HuH-7 (cell line): ENCODE measurements at places on chromosomes 1 and 21.
A peak's percentile ranks its signal among the peaks of the same experiment; 100 is the strongest.

- DNase-seq = no peak
Measured at GRCh38 chr1:87279536-87279875, 49.2 kb upstream of the LMO4 start.

- DNase-seq = no peak
Measured at GRCh38 chr1:147201276-147201675, 23.9 kb downstream of the FMO5 start.

- DNase-seq = no peak
Measured at GRCh38 chr1:226248091-226248490, 24.6 kb downstream of the MIXL1 start.

GRCh38 chr1:115829023-115829674 is 11.8 kb downstream of the NHLH2 start:
- no peak for DNase-seq

GRCh38 chr21:32728848-32729247 is 1.0 kb upstream of the SYNJ1 start:
- DNase-seq = no peak

GRCh38 chr1:187306710-187307415 is 478.1 kb downstream of the PLA2G4A start:
- DNase-seq = no peak

DNA sequence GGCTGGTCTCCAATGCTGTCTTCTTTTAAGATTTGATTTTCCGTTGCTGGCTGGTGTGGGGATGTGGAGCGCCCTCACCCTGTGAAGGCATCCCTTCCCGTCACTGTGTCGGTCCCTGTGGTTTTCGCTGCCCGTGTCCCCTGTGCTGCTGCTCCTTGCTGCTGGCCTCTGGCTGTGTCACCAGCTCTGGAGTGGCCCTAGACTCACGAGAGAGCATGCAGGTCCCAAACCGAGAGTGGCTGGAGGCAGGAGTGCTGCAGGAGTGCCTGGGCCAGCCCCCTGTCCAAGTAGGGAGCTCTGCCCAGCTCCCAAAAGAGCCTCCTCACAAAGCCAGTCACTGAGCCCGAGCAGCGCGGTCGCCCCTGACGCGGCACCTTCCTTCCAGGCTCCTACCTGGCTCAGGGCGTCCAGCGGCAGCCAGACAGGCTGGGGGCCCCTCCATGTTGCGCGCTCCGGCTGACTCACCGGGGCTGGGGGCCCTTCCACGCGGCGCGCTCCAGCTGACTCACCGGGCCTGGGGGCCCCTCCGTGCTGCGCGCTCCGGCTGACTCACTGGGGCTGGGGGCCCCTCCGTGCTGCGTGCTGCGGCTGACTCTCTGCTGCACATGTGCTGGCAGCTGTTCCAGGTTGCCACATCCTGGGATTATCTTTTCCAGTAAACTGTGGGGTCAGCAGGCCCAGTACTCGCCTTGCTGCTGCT is 106.7 kb upstream of the COL6A1 start:
- no peak for DNase-seq

GRCh38 chr1:32969566-32969965 is 5.0 kb upstream of the RNF19B start:
- no peak for DNase-seq

DNA sequence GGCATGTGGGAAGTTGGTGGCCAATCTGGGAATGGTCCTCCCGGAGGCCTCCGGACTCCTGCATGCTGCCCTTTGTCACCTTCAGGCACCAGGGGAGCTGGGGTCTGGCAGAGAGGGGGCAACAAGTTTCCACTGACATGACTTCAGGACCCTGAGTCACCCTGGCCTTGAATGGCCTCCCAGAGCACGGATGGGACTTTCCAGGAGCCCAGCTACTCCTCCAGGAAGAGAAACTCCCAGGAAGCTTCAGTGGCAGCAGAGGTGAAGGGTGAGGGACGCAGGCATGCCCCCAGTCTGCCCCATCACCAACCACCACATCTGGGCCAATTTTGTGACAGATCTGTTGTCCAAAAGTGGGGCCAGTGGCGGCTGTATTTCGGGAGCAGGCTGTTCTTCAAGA is 55.9 kb upstream of the WASF2 start:
- no peak for DNase-seq

DNA sequence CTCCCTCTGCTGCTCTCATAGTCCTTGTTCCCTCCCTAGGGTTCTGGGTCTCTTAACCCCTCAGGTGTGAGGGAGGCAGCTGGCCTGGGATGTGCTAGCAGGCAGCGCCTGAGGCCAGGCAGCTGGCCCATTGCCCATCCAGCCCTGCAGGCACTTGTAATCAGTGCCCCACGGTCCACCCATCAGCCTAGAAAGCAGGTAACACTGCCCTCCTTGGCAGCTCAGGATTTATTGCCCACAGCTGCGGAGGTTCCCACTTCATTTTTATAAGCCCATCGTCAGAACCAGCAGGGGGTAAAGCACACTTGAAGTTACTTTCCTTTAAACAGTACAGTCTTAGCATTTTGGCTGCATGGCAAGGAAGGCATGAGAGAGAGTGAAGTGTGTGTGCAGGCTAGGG is 70.6 kb downstream of the TMEM53 start:
- no peak for DNase-seq

DNA sequence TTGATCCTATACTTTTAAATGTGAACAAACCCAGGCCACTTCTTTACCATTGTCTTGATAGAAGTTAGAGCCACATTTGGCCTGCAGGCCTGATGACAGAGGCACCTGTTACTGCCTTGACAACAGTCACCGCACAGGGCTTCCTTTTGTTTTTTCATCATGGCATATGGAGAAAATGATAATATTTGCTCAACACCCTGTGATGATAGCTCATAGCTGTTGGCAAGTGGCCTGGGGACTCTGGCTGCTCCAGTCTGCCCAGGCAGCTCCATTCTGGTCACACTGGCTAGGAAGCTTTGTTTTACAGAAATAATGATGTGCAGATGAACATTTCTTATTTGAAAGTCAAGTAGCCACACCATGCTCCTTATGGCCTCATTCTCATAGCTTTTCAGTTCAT is 89.6 kb upstream of the GPR88 start:
- DNase-seq = no peak

DNA sequence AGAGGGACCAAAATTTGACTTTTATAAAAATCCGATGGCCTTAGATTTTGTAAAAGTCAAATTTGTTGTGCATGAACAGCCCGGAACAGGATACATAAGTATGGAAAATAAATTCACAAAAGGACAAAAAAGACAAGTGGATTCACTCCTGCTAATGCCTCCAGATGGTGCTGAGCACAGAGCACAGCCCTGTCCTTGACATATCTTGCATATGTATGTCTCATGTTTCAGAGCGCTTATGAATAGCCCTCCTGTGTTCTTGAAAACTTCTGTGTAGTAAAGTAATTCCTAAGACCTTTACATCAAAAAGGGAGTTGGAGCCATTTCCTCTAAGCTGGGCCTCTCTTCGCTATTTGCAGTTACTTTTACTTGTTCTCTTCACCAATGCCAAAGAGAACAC is 110.7 kb upstream of the RAB3GAP2 start:
- DNase-seq = no peak

GRCh38 chr21:45571641-45572040 is 29.4 kb upstream of the SLC19A1 start:
- no peak for DNase-seq

DNA sequence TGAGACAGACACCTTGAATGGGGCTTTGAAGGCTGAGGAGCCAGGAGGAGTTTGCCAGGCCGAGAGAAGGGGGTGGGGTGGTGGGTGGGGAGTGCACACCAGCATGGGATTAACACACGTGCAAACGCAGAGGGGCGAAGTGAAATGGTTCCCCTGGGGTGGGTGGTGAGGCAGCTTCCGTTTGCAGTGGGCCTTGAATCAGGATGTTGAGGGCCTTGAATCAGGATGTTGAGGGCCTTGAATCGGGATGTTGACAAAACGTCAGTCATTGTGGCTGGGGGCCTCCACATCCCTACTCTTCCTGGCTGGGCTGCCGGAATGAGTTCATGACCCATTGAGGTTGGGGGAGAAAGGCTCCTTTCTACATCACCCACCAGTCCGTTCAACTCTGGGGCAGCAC is 16.6 kb downstream of the LDLRAP1 start:
- DNase-seq = no peak

- DNase-seq = no peak
Measured at GRCh38 chr1:20327467-20327866, 36.8 kb downstream of the VWA5B1 start.

GRCh38 chr1:31595836-31596736 is 19.8 kb downstream of the TINAGL1 start:
- no peak for DNase-seq

GRCh38 chr1:178870944-178871343 is at the start of gene ANGPTL1:
TSS of gene ANGPTL1 (minus strand) at chr1:178871077. CDS start at chr1:178865776, 5,301 bp downstream.
- no peak for DNase-seq

GRCh38 chr1:54488065-54488750 is 59.8 kb upstream of the ACOT11 start:
- peak; percentile 93 for DNase-seq

DNA sequence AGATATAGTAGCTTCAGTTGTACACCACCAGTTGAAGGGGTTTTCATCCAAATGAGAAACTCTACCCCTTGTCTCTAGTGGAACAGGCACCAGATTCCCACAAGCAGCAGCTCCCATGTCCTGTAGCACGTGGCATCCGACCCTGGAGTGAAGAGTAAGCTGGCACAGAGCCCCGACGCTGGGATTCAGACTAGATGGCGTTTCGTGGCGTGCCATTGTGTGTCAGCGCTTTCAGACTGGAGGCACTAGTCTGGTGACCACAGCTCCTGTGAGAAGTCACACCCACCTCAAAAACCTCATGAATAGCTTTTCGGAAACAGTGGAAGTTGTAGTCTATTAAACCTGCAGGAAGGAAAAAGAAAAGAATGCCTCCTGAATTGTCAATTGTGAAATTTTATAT is 20.2 kb downstream of the RRAGC start:
- DNase-seq = no peak
